Spleen (tissue), 13 donors: ENCODE measurements at places on chromosomes 11 and 22. TPM values are rescaled to one million over a fixed set of nuclear protein-coding genes. Genes with fewer than 3 reads are reported as not detected.

- peak; percentile 86 for DNase-seq
Measured at GRCh38 chr22:29306835-29307595, 565 bp downstream of the GAS2L1 start.

DNA sequence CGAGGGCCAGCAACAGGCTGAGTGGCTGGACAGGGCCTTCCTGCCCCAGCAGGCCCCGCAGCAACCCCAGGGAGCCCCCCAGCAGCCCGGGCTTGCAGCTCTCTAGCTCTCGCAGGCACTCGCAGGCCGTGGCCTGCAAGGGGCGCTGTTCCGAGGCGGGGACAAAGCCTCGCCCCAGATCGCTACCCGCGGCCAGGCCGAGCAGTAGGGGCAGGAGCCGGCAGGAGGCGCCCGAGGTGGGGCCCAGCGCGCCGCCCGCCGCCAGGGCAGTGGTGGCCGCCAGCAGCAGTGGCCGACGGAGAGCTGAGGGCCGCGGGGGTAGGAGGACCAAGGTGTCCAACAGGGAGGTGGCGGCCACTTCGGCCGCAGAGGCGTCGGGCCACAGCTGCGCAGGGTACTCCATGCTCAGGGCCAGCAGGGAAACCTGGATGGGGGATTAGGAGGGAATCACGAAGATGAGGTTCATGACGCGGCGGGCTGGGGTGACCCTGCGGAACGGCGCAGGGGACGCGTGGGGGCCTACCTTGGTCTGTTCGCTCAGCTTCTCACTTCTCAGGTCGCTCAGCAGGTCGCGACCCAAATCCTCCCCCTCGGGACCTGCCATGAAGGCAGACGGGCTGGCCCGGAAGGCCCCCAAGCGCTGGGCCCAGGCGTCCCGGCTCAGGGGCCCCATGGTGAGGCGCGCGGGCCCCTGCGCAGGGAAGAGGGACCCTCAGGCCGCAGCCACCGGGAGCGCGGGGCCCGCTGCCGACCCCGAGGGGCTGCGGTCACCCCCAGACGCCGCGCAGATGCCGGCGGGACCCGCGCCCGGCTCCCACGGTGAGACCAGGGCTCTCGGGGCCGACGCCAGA, 632 bp downstream of the AP5B1 start:
- peak; percentile 96 for DNase-seq

DNA sequence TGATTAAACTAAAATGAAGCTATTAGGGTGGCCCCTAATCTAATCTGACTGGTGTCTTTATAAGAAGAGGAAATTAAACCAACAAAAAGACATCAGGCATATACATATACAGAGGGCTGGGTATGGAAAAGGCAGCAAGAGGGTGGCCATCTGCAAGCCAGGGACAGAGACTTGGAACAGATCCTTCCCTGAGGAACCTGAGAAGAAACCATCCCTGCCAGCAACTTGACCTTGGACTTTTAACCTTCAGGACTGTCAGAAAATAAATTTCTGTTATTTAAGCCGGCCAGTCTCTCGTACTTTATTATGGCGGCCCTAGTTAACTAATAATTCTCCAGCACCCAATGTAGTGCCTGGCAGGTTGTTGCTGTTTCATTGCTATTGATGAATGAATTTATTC, 361.5 kb upstream of the PDGFD start:
- DNase-seq = no peak

SLC25A1 gene
- total RNA-seq = 32.5 TPM
